ENCODE measurements at places on chromosomes 3 and 15.
A peak's percentile ranks its signal among the peaks of the same experiment; 100 is the strongest.

GRCh38 chr3:85808755-85809154, 850.0 kb downstream of the CADM2 start:
- DNase-seq = no peak

- DNase-seq = no peak
Observed at GRCh38 chr3:138768125-138768524, 66.6 kb downstream of the PIK3CB start.

DNA sequence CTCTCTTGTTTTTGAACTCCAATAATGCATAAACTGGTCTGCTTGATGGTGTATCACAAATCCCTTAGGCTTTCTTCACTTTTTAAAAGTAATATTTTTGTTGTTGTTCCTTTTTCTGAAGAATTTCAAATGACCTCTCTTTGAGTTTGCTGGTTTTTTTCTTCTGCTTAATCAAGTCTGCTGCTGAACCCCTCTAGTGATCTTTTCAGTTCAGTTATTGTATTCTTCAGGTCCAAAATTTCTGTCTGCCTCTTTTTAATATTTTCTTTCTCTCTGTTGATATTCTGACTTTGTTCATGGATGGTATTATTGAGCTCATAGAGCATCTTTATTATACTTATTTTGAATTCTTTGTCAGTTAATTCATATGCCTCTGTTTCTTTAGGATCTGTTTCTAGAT, 21.8 kb upstream of the CEP152 start:
- DNase-seq = no peak

GRCh38 chr3:55538158-55538557, 51.1 kb upstream of the WNT5A start:
- no peak for DNase-seq

- DNase-seq = no peak
Observed at GRCh38 chr3:46661776-46662766, 31.4 kb downstream of the ALS2CL start.

DNA sequence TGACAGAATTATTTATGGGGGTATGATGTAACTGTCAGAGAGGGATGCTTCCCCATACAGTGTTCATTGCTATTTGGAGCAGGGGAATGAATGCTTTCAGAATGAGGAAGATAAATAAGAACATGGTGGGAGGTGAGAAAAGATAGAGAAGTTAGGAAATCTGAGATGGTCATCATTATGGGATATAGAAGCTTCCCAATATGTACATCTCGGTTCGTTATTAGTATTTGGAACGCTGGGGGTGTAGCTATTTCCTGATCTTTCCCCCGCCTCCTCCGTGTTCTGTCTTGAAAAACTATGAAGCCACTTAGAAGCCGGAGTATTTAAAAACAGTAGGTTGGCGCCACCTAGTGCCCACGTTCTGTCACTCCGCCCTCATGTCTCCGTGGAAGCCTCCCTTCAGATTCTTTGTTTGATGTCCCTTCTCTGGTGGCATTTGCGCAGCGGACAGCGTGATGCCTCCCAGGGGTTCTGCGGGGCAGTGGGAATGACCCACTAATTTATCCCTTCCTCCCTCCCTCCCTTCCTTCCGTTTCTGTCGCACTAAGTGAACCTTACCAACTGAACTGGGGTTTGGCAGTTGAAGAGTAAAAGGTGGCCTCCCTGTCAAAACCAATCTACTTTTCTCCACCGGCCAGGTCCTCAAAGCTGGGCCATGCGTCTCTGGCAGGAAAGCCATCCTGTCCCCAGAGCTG, 184.5 kb downstream of the FEZF2 start:
- peak; percentile 53 for DNase-seq

DNA sequence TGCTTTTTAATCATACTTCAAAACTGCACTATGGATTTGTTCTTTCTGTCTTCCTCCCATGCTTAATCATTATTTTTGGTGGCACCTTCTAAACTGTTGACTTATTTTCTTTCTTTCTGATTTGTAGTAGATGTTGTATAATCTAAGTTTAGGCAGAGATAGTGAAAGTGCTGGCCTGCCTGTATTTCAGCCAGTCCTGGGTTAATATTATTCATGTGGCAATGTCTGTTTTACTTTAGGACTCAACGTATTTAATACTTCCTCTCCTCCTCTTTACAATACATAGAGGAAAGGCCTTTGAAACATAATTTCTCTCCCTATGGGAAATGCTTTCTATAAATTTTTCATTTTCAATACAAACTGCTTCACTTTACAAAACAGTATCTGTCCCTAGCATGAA, 327.7 kb upstream of the TPRG1 start:
- DNase-seq = no peak

DNA sequence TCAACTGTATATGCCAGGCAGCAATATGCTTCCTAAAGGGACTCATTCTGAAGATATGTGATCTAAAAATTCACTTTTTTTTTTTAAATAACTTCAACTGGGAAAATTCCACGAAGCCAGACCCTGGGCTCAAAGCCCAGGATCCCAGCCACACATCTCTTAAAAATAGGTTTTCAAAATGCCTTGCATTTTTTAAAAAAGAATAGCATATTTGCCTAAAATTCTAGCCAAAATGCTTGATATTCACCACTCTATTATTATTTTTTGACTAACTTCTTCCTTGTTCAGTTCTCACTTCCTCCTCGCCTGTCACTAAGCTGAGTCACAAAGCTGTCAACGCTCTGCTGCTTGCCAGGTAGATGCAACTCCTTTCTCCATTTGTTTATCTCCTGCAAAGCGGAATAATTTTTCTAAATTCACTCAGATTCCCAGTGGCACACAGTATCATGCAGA, 28.0 kb upstream of the VGLL4 start:
- no peak for DNase-seq

DNA sequence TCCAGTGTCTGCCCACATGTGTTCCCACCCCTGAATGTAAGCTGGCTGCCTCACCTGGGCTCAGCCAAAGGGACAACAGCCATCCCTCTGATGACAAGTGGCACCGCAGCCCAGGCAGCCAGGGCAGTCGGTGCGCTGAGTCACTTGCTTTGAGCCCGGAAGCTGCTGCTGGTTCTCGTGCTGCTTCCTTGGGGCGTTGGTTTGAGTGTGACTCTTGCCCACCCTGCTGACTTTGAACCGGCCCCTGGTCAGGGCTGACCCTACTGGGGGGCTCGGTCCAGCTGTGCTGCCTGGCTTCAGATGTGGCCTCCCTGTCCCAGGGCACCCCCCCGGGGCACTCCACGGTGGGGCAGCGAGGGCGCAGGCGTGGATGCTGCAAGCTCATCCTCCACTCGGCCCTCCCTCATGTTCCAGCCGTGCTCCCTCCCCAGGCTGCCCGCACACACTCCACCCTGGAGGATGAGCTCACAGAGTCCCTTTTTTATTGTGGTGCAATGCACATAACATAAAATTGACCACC, 62.1 kb downstream of the EFCAB12 start:
- DNase-seq = no peak

GRCh38 chr3:65963787-65964677, 74.7 kb downstream of the MAGI1 start:
- no peak for DNase-seq

DNA sequence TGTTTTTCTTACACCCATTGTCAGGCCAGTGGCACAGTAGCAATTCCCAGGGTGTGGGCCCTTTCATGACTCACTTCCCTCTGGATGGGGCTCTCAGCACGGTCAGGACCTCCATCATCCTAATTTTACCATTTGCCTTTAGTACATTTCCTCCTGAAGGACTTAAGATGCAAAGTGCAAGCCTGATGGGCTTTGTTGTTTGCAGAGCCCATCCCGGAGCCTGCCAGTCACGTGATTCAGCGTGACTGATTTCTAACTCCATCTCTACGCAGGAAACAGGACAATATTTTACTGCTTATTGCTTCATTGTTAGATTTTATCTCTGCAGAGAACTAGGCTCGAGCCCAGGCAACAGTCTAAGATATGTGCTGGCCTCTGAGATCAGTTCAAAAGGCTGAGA, 223.7 kb downstream of the PDZRN3 start:
- no peak for DNase-seq

DNA sequence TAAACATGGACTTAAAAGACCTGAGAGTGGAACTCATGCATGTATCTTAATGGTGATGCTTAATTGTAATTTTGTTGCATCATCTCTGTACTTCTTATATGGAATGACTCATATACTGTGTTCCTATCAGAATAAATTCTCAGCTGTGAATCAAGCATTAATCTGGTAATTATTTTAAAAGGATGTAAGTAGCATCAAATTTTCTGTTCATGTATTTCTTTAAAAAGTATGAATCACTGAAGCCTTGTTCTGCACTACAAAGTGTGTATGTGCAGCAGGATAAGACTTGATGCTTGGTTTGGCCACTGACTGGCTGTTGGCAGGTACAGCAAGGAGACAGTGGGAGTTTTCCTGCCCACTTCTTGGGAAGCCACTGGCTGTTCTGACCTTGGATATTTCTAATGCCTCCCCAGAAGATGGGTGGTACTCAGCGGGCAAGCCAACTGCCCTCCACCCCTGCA, 123.9 kb downstream of the ANO10 start:
- DNase-seq = no peak

- DNase-seq = no peak
Observed at GRCh38 chr3:161925749-161926360, 429.2 kb downstream of the OTOL1 start.

DNA sequence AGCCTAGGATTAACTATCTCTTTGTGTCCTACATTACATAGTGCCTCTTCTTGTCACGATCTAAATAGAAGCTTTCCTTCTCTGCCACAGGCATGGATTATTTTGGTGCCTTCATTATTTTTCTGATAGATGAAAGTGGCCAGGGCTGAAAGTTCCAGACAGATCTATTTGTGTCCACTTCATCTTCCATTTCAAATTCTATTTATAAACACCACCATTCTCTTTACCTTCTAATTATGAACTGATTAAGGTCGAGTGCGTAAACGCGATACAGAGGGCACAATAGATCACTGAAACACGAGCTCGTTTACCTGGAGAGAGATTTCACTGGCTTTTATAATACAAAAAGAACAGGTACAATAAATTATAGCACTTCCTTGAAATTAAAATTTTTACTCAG, 105.0 kb downstream of the EDEM1 start:
- no peak for DNase-seq

DNA sequence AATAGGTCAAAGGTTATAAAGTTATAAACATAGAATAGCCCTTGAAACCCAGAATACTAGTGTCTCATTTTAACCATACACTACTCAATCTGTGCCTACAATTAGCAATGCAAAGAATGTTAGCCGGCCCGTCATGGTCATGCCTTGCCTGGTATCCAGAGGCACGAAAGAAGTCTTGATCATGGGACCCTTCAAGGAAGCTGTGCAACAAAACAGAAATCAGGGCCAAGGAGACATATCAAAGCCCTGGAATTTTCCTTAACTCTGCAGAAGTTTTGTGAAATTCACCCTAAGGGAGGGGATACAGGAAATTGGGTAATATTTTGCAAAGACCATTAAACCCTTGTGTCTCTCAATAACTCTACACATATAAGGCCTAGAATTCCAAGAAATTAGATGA, 482.4 kb downstream of the ROBO1 start:
- DNase-seq = no peak

DNA sequence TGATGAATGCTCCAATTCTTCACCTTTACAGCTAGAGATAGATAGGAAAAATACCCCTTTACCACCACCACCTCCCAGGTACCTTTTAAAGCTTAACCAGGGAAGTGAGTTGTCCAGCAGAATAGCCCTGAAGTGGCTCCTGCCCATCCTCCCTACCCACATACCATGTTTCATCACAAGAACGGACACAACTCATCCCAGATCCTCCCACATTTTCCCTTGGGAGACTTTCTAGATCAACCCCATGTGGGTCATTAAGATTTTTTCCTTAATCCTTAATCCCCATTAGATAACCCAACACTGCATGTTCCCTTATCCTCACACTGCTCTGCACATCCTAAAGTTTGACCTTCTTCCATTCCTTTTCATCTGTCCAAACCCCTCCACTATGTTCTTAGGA, 69.3 kb downstream of the CHST2 start:
- DNase-seq = no peak

DNA sequence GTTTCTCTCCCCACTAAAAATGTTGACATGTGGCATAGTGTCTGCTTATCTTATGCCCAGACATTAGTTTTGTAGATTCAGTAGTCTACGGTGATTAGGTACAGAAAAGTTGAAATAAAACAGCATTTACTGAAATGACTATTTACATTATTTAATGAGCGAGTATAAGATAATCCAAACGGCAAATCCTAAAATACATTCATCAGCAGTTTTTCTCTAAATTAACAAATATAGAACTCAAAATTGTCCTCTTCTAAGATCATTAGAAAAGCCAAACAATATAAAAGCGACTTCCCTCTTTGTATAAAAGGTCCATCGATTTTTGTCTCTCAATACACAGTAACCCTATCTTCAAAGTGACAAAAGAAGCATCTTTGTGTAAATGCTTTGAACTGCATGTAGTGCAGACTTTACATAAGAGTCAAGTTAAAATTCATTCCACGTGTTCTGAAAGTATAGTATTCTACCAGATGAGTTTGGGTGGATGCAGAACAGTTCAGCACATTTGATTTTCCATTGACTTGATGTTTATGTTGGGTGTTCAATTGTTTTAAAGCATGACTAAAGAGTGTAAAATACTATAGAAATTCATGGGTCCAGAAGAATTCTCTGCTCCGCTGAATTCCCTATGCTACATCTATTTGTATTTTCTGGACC, 480.8 kb upstream of the DPH6 start:
- DNase-seq = no peak

- no peak for DNase-seq
Observed at GRCh38 chr3:188605905-188606304, 451.9 kb downstream of the LPP start.

DNA sequence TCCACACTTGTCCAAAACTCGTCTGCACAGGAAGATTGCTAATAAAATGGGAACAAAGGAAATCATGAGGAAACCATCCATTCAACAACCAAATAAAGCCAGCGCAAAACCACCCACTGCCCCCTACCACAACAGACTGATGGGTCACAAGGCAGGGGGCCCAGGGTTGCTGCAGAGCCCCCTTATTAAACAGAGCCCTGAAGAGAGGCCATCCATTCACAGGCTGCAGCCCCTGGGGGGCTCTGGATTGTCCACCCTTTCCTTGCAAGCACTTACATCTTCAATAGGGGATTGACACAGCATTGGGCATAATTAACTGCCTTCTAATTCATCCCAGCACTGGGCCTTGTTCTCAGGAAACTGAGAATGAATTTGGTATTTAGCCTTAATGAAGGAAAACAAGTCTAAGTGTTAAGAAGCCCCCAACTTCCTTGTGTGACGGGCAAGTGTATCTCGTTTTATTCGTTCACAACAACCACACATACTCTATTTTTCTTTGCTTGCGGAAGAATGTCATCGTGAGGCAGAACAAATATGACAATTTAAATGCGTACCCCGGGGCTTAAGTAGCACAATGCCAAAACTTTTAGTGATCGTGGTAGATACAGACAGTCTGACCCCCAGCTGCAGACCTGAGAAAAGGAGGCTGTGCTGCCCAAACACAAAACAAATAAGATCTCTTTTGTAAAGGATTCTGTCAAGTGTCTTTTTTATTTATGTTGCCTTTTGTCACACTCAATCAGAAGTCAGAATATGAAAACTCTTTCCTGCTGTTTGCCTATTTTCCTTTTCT, 144.0 kb downstream of the SEMA6D start:
- no peak for DNase-seq

GRCh38 chr3:16883057-16883722, 1.6 kb upstream of the PLCL2 start:
- DNase-seq = no peak

- DNase-seq = no peak
Observed at GRCh38 chr3:45387171-45387570, 1.2 kb upstream of the LARS2 start.

- DNase-seq = no peak
Observed at GRCh38 chr15:53251996-53252395, 461.9 kb upstream of the ONECUT1 start.

- peak; percentile 6 for DNase-seq
Observed at GRCh38 chr3:87298111-87298718, 21.8 kb upstream of the POU1F1 start.

Measured in HL-60 (cell line).